NCI-H1092 (cell line): ENCODE measurements at places on chromosomes 11 and 22.

DNA sequence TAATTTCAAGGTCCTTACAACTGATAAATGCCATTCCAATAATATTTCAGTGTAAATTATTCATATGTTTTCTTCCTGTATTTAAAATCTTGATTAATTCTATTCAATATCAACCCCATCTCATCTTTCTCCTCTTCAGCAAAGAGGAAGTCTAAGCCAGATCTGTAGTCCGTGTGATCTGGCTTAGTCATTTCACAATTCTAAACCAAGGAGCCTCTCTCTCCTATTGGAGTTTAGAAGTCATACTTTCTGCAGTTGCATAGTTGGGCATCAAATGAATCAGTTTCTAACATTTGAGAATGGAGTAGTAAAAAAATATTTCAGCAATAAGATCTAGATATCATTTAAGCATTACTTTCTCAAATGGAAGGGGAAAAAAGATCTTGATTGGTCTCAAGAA lies 354.9 kb downstream of the JRKL start:
- DNase-seq, result no peak

DNA sequence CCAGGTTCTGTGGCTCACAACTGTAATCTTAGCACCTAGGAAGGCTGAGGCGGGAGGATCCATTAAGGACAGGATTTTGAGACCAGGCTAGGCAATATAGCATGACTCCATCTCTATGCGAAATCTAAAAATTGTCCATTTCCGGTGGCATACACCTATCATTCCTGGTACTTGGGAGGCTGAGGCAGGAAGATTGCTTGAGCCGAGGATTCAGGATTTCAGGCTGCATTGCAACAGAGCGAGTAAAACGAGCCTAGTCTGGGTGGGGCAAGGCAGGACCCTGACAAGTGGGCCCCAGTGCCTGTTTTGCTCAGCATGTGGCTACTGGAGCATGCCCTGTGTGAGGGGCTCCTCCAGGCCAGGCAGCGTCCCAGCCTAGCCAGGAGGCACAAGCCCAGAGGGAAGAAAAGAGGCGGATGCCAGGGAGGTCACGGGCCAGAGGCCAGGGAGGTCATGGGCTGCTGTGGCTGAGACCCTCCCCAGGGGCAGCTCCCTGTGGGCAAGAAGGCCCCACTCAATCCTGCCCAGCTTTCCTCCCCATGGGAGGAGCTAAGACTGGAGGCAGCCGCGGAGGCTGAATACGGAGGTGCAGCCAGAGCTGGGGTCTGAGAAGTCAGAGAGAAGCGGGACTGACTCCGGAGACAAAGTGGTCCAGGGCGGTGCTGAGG lies 8.4 kb downstream of the LRRC74B start:
- DNase-seq, result no peak

DNA sequence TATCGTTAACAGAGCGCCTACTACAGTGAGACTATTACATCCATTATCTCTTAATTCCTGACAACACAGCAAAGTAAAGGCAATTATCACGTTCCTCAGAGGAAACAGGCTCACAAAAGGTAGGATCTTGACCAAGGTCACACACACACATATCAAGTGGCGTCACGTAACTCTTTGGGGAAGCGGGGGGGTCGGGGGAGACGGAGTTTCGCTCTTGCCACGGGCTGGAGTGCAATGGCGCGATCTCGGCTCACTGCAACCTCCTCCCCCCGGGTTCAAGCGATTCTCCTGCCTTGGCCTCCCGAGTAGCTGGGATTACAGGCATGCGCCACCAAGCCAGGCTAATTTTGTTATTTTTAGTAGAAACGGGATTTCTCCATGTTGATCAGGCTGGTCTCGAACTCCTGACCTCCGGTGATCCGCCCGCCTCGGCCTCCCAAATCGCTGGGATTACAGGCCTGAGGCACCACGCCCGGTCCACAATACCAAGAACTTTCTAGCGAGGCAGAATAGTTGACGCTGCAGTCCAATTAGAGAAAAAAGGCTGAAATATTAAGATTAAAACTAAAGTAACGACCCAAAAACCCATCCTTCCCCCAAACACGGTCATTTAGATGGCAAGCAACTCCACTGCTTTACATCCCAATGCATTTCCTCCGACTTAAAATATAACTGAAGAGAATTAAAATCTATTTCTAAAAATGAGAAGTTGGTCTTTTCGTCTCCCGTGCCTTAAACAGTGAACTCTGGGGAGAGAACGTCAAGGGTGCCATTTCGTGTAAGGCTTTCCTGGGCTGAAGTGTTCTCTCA lies 1.2 kb downstream of the DDX17 start:
- DNase-seq, result no peak

DNA sequence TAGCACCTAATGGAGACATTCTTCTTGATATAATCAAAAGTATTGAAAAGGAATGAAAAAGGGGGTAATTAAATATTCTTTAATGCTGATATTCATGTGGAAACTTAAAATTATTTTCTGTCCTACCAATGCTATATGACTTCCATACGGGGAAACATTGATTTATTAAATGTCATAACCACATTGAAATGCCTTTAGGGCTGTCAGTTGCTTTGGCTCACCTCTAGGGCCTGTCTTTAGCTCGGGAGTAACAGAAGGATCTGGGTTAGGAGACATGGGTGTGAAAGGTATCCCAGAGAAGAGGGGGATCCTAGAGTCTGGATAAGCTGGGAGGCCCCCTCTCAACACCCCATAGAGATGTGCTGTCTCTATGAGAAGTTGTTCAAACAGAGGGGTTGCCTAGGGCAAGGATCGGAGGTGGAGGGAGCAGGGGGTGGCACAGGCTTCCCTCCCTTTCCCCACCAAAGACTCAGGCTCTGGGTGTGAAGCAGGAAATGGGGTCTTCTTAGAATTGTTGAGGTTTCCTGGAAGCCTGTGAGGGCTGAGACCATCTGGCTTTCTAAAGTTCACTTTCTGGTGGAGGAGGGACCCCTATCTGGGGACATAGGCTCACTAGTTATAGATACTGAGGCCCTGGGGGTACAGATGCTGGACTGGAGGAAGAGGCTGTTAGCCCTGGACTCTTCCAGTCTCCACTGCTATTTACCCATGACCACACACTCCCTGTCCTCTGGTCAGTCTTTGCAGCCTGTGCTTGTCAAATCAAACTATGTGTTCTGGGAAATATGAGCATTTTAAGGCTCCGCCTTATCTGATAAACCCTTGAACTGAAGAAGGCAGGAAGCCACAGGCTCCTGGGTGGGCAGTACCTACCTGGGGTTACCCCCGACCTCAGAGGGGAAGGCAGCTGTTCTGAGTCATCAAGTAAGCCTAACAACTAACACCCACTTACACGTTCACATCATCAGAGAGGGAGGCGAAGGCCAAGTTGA lies 55.8 kb upstream of the RRAS2 start:
- no peak for DNase-seq

DNA sequence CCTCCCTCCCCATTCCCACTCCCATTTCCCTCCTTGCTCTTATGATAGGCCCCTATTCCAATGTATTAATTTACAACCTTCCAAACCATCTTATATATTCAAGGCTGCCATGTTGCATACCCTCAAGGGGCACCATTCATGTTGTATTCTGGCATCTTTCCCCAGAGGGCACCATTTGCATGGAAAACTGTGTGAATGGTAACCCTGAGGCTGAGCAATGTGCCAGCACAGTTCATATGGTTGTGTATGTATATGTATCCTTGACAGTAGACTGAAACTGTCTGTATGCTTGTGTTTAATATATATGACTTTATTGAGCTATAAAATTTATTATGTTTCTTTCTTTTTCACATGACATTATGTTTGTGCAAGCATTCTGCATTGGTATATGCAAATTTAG lies 7.3 kb downstream of the RASSF10 start:
- DNase-seq, result peak; percentile 16

DNA sequence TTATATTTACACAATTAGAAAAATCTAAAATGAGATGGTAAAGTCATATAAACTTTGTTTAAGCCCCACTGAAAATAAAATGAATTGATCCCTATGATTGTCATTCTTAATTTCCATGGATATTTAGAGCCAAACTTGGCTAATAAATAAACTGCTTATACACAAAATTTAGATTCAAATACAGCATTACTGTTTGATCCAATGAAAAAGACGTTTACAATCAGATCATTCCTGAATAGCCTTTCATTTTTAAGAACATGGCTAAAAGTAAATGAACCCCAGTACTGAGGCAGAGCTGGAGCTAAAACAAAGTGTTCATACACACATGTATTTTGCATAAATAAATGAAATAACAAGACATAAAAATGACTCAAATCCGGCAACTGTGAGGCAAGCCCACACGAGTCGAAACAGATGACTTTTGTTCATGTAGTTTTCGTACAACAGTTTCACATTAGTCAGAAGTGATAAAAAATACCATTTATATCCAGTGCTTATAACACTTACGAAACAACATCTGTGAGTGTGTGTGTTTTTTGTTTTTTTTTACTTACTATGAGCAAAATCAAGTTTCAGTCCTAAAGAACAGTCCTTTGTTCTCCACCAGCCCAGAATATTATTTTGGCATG lies 386.5 kb downstream of the SOX6 start:
- no peak for DNase-seq

DNA sequence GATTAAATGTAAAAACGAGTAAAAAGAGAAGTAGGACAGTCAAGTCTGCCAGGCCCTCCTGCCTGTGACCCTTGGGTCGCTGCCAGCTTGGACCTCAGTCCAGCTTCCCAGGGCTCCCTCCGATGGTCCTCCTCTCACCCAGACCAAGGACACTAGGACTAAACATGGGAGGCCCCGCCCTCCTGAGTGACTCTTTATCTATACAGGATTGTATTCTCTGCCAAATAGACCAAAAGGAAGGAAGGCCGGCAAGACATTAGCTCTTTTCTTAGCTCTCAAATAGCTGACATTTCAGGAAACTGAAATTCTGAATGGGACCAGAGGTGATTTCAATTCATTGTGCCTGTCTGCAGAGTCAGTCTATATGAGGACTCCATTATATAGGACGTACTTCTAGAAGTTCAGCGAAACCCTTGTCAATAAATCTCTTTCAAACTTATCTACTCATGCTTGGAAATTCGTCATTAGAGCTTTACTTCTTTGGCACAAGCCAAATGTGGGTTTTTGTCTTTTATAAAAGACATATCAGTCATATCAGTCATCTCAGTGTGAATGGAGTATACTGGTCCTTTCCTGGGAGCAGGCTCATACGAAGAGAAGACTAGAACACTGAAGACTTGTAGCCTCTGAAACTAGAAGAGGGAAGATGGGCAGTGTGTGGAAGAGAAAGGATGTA lies 28.5 kb downstream of the ADORA2A start:
- DNase-seq, result no peak

- DNase-seq, result no peak
Measured at GRCh38 chr22:23604939-23605712, 25.0 kb upstream of the IGLL1 start.

DNA sequence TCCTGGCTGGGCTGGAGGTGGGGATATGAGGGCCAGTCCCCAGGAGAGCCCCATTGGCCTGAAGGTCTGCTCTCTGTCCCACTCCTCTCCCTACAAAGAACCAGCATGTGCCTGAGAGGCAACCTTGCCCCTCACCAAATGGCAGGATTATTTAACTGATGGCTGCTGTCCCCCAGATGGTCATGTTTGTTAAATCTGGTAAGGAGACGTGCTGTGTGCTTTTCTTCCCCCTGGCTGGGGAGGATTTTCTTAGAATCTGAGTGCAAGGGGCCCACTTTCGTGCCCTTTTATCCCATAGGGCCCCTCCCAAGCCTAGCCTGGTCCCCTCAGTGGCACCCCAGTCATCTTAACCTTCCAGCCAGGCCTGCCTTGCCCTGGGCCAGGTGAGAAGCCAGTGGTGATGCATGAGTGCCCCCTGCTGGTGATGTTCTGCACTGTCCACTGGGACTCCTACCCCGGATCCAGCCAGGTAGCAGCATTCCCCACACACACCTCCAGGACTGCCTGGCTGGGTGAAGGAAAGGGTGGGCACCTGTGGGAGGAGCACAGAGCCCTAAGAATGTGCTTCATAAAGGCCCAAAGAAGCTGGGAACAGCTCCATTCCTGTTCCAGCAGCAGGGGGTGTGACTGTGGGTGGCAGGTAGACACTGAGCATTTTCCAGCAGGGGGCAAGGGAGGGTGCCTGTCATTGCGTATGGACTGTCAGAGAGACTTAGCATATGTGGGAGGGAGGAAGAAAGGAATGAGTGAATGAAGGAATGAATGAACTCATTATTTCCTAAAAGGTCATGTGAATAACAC lies 28.9 kb downstream of the MFNG start:
- peak; percentile 29 for DNase-seq

GRCh38 chr11:32105871-32106560 lies 15.1 kb downstream of the RCN1 start:
- no peak for DNase-seq

- DNase-seq, result no peak
Measured at GRCh38 chr11:63683133-63683991, 2.1 kb downstream of the RTN3 start.

DNA sequence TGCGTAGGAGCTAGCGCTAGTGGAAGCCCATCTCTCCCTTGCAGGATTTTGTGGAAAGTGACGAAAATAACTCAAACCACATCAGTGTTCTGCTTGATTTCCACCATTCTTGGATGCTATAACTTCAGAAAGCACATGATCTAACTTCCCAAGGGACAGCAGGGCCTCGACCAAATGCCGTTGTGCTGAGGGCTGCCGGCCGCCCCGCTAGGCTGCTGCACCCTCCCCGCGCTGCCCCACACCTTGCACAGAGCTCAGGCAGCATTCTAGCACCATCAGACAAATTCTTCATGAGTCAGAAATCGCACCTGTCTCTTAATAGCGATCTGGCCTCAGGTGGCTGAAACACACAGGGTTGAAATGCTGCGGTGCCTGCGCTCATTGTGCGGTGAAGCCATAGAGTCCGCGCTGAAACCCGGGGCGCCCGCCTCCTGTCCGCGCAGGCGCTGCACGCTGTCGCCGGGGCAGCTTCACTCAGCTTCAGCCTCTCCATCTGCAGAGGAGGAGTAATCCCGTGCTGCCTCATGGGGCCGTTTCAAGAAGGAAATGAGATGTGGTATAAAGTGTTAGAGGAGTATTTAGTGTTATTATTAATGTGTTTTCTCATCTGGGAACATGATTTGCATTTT lies 59.2 kb upstream of the B3GAT1 start:
- no peak for DNase-seq

- no peak for DNase-seq
Measured at GRCh38 chr11:78946945-78947902, 372.6 kb upstream of the NARS2 start.

DNA sequence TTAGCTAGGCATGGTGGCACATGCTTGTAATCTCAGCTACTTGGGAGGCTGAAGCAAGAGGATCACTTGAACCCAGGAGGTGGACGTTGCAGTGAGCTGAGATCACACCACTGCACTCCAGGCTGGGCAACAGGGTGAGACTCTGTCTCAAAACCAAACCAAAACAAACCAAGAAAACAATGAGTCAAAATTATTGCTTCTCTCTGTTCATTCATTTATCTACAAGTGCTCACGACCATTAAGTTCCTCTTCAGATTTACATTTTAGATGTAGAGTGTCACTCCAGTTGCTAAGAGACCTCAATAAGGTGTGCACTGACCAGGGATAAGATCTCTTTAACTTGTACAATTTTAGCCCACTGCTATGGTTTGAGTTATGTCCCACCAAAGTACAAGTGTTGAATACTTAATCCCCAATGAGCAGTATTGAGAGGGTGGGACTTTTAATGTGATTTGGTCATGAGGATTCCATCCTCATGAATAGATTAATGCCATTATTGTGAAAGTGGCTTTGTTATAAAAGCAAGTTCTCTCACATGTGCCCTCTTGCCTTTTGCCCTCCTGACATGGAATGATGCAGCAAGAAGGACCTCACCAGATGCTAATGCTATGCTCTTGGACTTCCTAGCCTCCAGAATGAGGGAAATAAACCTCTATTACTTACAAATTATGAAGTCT lies 7.8 kb downstream of the HNRNPUL2 start:
- DNase-seq, result no peak
